ENCODE measurements at places on chromosomes 6 and 20.
A peak's percentile ranks its signal among the peaks of the same experiment; 100 is the strongest.

DNA sequence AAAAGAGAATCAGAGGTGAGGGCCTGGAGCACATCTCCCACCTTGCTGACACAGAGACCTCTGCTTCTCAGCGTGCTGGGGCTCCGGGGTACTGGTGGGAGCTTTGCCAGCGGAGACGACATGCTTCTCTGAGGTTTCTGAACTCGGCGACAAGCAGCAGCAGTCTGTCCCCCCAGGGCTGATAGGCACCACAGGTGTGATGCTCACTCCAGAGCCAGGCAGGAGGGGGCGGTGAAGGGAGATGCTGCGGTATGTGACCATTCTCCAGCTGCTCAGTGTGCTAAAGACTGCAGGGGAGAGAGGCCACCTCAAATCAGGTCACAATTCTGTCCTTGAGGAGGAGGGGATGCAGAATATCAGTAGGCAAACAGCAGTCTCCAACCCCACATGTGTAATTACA, 219.9 kb downstream of the ALDH8A1 start:
- DNase-seq = no peak

DNA sequence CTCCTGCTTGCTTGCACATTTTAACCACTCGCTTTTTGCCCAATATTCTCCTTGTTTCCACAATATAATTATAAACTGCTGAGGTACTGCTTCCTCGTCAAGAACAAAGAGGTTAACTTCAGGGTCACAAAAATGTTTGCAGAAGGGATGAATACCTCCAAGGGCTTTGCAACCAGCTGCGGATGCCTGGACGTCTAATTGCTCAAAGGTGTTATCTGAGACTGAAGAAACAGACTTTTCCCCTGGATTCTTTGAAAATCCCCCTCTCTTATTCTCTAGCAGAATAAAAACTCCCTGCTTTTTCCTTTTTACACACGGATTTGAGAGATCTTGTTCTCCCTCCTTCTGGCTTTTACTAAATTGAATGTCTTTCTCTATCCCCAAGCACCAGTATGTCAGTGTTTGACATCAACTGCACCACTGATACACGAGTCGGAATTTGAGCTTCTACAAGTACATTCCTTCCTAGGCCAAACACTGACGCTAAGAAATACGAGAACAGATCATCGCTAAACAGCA, 336 bp upstream of the SMPDL3A start:
- DNase-seq = no peak

DNA sequence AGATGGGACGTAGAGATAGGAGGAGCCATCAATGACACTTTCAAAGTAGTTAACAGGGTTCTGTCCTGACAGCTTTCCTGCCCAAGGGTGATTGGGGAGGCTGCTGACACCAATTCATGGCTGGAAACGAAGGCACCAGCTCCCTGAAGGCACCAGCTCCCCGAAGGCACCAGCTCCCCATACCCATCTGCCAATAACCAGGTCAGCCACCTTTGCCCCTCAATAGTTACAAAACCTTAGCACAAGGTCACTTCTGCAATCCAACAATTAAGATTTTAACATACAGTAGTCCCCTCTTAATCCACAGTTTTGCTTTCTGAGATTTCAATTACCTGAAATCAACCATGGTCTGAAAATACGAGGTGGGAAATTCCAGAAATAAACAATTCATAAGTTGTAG, 51.7 kb downstream of the ELOVL5 start:
- DNase-seq = no peak

DNA sequence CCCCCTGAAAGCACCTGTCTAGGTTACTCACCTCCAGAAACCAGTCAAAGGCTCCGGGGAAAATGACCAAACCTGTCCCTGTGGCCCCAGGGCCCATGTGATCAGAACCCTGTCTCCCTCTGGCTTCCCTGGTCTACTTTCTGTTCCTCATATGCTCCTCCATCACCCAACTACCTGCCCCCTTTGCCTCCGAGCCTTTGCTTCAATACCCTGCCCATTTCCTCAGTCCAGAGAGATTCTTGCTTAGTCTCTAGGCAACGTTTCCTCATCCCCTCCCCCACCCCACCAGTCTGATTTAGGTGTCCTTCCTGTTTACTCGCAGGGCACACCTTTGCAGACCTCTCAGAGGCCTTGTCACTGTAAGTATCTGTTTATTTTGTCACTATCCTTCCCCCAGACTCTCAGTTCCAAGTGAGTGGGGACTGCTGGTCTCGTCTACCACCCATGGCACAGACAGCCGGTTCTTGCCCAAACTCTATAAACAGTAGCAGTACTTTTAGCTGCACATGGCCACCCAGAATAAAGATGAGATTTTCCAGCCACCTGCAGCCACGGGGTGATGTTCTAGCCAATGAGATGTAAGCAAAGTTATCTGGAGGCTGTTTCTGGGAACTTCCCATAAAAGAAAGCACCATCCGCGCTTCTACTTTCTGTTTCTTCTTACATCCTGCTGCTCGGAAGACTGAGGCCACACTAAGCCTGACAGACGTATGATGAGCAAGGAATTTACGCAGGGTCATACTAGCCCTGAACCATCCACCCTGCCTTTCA, 13.3 kb downstream of the ELOVL5 start:
- DNase-seq = peak; percentile 48

DNA sequence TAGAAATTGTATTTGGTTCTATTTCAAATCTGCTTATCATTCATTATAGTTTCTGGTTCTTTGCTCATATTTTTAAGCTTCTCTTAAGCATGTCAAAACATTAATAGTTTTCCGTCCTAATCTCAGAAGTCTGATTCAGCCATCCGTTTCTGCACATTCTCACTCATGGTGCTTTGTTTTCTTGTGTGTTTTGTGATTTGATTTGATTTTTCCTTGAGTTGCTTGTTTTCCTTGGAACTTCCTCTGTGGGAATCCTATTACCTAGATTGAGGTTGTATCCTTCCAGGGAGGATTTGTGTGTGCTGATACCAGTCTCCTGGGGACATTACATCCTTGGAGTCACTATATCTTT, 7.9 kb downstream of the SNX9 start:
- no peak for DNase-seq

DNA sequence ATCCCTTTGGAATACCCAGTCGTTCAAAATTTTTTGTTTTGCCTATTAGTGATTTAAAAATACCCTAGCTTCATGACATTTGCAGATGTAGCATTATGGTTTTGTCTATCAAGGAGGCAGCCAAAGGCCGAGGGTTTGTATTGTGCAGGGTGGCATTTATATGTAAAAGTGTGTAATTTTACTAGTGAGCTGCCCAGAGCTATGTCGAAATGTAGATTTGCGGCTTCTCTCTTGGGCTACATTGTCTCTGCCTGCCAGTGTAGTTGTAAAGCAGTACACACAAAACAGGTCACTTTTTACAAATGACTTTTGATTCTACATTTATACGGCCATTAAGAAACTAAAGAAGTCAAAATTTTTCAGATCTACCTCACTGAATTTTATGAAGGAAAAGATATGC, 87.7 kb downstream of the TSHZ2 start:
- no peak for DNase-seq

GRCh38 chr20:37319151-37319671, 26.7 kb upstream of the SRC start:
- no peak for DNase-seq

DNA sequence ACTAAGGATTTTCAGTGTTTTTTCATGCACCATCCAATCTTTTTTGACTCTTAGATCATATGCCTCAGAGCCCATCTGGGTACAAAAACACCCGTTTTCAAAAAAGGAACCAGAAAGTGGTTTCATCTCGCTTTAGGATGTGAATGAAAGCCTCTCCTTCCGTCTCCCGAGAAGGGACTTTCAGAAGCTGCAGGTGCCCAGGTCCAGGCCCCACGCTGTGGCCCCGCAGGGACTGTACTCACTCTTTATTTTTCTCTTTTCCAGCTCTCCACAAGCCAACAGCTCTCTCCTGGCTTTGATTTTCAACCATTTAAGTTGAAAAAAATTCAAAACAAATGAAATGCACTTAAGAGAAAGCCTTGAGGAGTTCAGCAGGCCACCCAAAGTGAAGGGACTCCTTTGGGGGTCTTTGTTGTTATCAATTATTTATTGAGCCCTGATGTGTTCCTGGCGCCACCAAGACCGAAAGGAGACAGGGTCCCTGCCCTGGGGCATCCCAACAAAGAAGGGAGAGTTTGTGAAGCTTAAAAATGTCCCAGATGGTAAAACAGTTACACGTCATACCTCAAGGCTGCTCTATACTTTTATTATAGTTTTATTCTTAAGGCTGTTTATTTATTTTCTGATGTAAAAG, 467.3 kb downstream of the PREX1 start:
- DNase-seq = no peak

GRCh38 chr6:16267428-16268263, 29.3 kb downstream of the GMPR start:
- no peak for DNase-seq

DNA sequence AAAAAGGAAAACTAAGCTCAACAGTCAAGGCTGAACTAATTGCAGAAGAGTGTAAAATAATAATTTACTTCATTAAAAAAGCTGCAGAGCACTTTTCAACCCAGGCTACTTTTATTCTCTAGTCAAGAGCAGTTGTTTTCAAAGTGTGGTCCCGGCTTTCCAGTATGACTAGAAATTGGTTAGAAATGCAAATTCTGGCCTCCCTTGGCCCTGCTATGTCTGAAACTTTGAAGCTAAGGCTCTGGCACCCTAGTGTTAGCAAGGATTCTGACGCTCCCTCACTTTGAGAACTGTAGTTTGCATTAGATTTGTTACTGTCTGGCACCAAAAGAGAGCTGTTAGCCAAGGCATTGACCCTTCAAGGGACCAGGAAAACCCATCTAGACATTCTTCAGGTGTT, 9.5 kb upstream of the NXT1 start:
- no peak for DNase-seq

DNA sequence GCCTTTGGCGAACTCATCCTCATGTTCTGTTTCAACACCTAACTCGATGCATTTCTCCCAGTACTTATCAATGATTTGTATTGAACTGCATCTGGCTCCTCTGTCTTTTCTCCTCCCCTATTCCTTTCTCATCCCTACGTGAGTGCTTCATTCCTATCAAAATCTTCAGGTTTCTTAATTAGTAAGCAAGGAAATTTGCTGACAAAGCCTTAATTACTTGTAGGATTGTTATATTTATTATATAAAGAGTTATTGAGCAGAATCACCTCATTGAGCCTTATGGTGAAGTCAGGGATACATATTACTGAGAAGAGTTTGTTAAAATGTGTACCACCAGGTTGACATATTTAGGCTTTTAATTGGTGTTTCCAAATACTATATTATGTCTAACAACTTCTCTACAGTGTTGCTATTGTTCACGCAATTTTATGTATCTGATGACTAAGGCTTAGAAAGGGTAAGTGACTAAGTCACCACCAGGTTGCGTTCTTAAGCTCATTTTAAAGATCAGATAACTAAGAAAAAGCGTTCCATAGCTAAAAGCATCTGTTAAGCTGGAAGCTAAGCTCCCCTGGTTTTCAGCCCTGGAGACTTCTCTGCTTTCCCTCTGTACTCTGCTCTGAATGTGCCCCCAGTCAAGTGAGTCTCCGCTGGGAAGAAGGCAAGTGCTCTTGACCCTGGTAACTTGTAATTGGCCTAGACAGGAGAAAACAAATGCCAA, 18.9 kb downstream of the SCGN start:
- DNase-seq = no peak

- DNase-seq = no peak
Observed at GRCh38 chr6:11727998-11728961, 50.3 kb downstream of the ADTRP start.
